ENCODE measurements at places on chromosomes 1 and 21.

- DNase-seq: no peak
Observed at GRCh38 chr21:15616864-15617574, 112.8 kb upstream of the USP25 start.

GRCh38 chr1:115068826-115069585, 20.3 kb downstream of the TSPAN2 start:
- no peak for DNase-seq

DNA sequence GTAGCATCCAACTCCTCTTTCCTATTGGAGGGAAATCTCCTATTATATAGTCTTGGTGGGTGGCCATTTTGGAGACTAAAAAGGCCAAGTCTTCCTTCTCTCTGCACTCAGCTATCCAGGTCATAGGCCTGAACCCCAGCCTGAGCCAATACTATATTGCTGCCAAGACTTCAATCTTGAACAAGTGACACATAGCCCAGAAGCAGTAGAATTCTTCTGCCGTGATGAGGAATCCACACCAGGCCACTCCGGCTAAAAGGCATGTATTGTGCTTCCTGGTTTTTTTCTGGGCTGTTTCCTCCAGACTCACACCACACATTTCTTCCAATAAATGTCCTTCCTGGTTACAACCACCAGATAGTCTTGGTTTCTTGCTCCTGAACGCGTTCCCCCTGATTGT, 43.0 kb downstream of the ATF3 start:
- DNase-seq: no peak

DNA sequence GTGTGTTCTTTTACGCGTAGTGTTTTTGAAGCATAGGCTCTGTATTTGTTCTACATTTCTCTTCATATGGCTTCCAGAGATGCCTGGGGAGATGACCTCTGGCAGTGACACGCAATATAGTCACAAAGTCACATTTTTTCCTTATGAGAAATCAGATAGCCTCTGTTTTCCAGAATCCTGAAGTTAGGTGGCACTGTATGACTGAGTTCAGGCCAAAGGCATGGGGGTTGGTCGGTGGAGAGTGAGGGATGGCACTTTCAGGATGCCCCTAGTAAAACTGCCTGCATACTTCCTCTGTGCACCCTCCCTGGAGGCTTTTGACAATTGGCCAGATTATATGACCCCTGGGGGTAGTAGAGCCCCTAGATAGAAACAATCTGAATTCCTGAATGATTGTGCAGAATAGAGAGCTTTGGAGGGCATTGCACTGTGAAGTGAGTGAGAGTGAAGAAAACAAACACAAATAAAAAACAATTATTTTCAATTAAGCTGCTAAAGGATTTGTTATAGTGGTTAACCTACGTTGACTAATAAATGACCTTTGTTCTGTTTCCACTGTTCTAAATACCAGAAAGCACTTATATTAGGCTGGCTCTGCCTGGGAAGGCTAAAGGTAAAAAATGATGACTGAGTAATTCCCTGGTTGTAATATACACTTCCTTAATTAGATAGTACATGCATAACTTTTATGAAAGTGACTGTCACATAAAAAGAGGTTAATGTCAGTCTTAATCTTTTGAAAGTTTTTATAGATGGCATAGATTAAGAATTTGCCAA, 1660.8 kb downstream of the PLA2G4A start:
- no peak for DNase-seq

- peak; percentile 43 for DNase-seq
Observed at GRCh38 chr21:42739061-42739931, 85.9 kb downstream of the PDE9A start.

DNA sequence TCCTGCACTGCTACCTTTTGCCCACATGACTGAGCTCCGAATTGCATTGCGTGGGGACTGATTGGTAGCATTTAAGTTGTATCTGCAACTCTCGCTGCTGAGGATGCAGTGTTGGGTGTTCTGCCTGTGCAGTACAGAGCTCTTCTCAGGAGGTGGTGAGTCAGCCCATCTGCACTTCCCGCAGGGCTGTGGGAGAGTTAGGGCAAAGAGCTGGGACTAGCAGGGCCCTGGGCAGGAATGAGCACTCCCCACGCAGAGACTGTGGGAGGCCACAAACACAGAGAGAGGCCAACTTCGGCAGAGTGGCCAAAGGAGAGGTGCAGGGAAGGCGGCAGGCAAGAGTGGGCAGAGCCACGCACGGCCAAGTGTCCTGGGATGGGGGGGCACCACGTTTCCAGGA, 244.7 kb downstream of the SIPA1L2 start:
- no peak for DNase-seq

- no peak for DNase-seq
Observed at GRCh38 chr1:59220356-59220755, 76.5 kb upstream of the FGGY start.

GRCh38 chr1:163144418-163144817, 58.3 kb downstream of the RGS5 start:
- DNase-seq: no peak

GRCh38 chr1:94855307-94855700, 35.1 kb downstream of the SLC44A3 start:
- no peak for DNase-seq

GRCh38 chr1:222772996-222773379, 36.0 kb downstream of the FAM177B start:
- no peak for DNase-seq

GRCh38 chr1:241362350-241362749, 5.3 kb upstream of the RGS7 start:
- DNase-seq: no peak

Measured in Peyer's patch (tissue), 4 donors.